ENCODE measurements at places on chromosomes 6 and 20.

DNA sequence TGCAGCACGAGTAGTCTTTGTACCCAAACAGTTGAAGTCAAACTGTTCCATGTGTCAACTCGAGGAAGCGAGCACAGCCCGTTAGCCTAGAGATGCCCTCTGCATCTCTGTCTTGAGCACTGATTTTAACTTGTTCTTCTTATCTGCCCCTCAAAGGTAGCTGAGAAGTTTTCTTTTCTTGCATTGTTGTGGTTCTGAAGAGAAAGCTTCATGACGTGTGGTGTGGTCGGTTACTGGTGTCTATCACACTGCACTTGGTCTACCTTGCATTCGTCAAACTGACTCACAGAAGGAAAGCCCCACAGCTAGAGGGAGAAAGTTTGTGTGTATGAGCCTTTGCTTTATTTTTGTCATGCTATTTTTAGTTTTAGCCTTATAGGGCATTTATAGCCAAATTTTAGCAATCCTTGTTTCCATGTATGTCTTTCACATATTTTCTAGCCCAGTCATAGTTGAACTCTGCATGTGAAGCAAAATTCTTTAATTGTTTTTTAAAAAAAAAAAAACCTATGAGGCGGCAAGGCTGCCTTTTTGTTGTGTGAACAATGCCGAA is 115.1 kb downstream of the JAG1 start:
- DNase-seq, result peak; percentile 68

DNA sequence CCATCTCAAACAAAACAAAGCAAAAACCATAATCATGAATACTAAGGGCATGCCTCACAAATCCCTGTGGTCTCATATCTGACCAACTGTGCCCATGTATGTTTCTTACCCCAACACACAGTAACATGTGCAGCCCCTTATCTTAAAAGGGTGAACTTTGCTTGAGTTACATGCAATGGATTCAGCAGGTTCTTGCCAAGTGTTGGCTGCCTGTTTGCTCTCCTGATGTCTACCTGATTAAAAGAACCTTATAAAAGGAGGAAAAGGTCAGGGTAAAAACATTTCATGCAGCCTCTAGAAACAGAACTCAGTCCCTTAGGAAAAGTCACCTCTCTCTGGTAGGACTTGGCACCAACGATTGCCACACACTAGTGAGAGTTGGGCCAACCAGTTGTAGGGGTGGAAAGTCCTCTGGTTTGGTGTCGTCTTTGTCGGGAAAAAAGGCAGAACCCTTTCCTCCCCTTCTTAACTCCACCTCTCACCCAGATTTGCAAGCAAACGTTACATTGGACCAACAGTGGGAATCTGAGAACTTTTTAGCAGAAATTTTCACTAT is 14.0 kb upstream of the LRRN4 start:
- no peak for DNase-seq

DNA sequence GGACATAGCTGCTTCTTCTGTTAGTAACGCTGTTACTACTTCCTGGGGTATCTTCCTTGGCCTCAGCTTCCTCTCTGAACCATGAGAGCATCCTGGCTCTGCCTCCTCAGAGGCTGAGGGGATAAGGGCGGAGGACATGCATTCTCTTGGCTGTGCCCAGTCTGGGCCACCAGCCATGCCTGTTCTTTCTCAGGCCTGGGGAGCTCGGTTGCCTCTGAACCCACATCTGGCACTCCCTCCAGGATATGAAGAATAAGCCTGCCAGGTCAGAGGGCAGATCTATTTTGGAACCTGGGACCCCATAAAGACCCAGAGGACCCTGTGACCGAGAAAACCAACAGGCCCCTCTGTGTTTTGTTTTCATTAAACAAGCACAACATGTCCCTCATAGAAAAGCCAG is 6.6 kb upstream of the ANGPT4 start:
- DNase-seq, result no peak

DNA sequence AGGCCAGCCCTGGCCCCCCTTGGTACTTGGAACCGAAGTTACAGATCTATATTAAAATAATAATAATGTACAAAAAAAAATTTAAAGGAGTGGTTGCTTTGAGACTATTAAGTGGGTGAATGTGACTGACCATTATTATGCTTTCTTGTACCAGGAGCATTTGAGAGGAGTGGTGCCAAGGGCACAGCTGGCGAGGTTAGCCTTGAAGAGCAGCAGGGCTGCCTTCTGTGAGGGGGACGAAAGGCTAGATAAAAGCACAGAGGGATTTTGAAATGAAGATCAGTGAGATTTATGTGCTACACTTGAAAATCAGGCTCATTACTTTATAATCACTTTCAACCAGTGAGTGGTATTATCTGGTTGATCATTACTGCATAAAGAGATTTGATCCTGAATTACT is 48.6 kb downstream of the FIG4 start:
- DNase-seq, result no peak

DNA sequence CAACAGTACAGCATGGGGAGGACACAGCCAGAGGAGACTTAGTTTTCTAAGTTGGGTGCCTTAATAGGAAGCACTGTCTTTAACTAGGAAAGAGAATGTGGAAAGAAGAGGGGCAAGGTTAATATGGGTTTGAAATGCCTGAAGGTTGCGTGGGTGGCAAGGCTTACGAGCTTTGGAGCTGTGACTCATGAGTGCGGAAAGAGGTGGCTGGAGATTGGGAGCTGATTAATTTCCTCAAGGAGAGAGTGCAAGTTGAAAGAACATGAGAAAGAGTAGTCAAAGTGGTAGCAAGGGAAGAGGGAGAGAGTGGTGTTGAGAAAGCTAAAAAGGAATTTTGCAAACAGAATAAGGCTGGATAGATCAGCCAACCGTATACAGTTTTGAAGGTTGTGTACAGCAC is 315.1 kb upstream of the PRND start:
- no peak for DNase-seq

GRCh38 chr20:62330576-62331317 is 27.9 kb downstream of the ADRM1 start:
- no peak for DNase-seq

DNA sequence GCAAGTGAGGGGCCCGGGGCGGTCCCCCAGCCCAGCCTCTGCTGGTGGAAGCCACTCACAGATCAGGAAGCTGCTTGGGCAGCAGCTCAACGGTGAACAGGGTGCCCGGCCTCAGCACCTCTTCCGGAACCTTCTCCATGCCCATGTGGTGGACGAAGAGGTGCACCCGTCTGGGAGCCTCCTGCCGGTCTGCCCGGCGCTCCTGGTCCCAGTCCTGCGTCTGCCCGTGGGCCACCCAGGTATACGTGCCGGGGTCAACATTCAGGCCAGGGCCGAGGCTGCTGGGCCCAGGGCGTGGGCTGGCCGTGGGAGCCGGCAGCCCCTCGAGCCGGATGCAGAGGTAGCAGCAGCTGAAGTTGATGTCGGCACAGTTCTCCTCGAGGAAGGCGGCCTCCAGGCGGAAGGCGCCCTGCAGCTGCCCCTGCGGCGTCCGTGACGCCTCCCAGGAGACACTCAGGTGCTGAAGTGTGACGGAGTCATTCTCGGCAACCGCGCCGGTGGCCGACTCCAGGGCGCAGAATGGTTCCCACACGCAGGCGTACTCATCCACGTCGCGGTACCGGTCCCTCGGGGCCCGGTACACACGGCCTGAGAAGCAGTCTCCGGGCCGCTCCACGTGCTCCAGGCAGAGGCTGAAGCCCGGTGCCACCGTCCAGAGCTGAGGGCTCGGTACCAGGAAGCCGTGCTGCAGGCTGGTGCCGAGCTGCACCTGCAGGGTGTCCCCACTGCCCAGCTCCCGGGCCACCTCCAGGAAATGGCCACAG is 8.7 kb downstream of the FNDC11 start:
- no peak for DNase-seq

- no peak for DNase-seq
Observed at GRCh38 chr6:126967296-126968005, 151.0 kb upstream of the RSPO3 start.

DNA sequence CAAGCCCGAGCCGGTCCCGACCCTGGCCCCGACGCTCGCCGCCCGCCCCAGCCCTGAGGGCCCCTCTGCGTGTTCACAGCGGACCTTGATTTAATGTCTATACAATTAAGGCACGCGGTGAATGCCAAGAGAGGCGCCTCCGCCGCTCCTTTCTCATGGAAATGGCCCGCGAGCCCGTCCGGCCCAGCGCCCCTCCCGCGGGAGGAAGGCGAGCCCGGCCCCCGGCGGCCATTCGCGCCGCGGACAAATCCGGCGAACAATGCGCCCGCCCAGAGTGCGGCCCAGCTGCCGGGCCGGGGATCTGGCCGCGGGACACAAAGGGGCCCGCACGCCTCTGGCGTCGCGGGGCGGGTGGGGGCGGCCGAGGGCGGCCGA is 37.5 kb downstream of the YTHDF1 start:
- DNase-seq, result no peak

- DNase-seq, result no peak
Observed at GRCh38 chr20:56348746-56349145, 10.0 kb upstream of the FAM210B start.

DNA sequence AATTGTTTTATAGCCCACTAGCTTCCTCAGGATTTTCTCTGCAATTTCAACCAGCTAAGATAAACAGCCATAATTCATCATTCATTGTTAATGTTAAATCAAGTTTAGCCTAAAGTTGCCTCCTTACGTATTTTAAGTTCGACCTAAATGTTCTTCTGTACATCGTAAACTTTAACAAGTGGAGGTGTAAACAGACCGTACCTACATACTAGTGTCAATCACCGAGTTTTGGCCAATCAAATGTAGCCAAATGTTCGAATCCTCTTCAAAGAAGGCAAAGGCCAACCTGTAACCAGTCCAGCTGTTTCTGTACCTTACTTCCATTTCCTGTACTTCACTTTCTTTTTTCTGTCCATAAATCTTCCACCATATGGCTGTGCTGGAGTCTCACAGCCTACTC is 13.5 kb downstream of the MBOAT1 start:
- DNase-seq, result no peak

DNA sequence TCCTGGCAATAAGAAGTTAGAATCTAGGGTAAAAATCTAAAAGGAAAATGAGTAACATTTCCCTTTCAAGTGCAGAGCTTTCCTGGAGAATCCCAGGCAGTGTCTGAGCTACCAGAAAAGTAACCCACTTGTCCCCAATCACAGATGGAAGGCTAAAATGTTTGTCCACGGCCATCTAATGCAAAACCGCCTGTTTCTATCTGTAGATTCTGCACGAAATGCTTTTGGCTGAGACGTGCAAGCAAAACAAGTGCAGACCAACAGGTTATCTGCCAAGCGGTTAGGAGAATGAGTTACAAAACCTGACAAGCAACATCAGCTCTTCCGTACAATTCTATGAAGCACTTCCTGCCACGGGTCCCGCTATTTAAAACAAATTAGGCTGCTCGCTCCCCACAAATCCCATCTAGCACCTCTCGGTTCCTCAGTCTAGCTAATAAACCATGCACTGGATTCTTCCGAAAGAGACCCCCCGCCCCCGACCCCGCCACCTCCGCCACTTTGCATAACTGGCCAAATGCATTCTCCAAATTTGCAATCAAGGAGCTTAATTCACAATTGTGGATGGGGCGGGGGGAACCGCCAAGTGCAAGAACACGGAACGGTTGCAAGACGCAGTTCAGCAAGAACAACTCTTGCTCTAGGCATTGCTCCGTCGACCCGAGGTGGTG is 1.4 kb downstream of the ELOVL5 start:
- peak; percentile 71 for DNase-seq

DNA sequence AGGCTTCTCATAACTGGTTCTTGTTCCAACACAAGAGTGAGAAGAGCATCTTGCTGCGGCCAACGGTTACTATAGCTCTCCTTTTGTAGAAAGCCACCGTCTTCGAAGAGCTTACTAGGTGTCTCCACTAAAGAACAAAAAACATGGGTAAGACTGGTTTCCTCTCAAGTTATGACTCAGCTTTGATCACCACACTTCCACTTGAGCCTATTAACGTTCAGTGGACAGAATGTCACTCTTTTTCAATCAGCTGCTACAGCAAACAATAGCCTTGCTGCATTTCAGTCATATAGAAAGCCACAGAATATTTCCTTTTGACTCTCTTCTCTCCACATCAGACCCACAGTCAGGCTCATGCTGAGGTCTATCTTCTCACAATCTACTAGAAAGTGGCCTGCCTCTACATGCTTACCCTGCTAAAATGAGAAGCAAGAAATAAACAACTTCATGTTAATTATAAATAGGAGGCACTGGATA is 243.5 kb upstream of the PREP start:
- DNase-seq, result no peak

- DNase-seq, result peak; percentile 9
Observed at GRCh38 chr6:119112812-119113530, 34.5 kb upstream of the FAM184A start.
